ENCODE measurements at places on chromosomes 6 and 20.

- no peak for DNase-seq
These were observed 63.3 kb downstream of the GNAS-AS1 start for GRCh38 chr20:58787211-58788005.

GRCh38 chr6:170038251-170038650 lies 252.6 kb downstream of the DLL1 start:
- no peak for DNase-seq

- no peak for DNase-seq
These were observed 147.4 kb downstream of the HDGFL1 start for GRCh38 chr6:22716721-22717120.

- DNase-seq = no peak
These were observed 307 bp downstream of the RANBP9 start for GRCh38 chr6:13711324-13711732.

DNA sequence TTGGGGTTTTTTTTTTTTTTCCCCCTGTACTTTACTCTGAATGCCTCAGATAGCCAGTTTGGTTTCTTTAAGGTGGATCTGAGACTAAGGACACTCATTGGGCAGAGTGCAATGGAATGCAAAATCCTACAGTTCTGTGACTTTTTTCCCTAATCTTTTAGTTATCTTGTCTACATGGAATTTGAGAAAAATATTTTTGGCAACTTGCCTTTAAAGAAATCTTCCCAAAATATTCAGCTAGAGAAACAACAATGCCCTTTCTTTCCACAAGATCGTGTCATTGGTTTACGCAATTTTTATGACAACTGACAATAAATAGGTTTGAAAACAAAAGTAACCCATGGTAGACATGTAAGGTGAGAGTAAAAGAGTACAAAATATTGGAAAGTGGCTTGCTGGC lies 171.7 kb upstream of the LAMP5 start:
- no peak for DNase-seq

- DNase-seq = no peak
These were observed 201.2 kb upstream of the SHLD1 start for GRCh38 chr20:5548902-5549599.

- no peak for DNase-seq
These were observed 70.6 kb upstream of the EYA4 start for GRCh38 chr6:133170602-133171001.

- DNase-seq = no peak
These were observed 458.8 kb downstream of the TFAP2B start for GRCh38 chr6:51277474-51277873.

DNA sequence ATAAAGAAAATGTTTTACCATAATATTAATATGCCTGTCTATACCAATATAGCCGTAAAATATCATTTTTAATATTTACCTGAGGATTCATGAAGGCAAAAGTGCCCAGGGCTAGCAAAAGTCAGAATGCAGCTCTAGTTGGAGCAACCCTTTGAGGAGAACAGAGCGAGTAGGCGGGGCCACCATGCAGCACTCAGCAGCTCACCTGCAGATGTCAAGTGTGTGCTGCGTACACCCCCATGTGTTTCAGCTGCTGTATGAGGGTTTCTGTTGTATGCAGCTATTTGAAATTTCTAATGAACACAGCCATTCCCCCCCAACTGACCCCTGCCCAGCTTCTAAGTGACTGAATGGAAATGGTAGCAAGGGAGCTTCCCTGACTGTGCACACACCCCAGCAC lies 508.0 kb downstream of the QKI start:
- no peak for DNase-seq

DNA sequence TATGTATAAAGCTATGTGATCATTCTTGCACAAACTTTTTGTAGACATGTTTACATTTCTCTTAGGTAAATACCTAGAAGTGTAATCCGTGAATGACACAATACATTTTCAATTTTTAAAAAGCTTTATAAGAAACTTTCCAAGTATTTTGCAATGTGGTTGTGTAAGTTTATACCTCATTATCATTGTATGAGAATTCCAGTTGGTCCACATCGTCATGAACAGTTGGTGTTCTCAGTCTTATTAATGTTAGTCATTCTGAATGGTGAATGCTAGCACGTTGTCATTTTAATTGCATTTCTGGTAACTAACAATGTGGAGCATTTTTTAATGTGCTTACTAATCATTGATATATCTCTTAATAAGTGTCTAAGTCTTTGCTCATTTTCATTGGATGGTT lies 116.5 kb upstream of the F13A1 start:
- DNase-seq = no peak

DNA sequence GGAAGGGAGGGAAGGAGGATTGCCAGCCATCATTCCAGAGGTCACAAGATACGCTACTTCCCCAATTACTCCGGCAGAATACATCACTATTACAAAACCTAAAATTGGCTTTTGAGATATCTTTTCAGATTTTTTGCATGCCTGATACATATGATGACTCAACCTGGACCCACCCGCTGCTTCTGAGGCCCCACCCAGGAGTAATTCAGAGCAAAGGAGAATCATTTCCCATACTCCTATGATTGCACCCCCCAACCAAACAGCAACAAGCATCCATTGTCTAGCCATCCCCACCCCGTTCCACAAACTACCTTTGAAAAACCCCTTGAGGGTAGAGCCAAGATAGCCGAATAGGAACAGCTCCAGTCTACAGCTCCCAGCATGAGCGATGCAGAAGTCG lies 163.5 kb upstream of the GJE1 start:
- no peak for DNase-seq

DNA sequence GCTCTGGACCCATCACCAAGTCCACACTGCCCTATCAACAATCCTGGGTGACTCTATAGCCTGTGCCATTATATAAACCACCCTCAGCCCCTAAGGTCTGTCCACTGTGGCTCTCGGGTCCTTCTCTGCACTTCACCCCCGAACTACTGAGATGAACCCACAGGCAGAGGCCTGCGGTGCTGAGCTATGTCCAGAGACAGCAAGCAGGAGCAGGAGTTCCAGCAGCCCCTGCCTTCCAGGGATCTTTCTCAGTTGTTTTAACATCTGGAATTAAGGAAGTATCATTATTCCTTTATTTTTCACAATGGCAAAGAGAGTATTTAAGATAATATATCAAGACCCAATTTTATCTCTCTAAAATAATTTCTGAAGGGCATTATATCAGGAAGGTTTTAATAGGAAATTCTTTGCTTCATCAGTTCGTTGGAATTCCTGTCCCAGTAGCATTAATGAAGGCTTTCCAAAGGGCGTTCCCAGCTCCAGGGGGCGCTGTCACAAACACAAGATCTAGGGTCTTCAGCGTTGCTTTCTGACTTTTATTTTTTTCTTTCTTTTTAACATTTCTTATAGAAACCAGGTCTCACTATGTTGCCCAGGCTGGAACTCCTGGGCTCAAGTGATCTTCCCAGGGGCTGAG lies 27.3 kb downstream of the RRBP1 start:
- DNase-seq = no peak

- no peak for DNase-seq
These were observed 76.8 kb upstream of the DUSP22 start for GRCh38 chr6:215335-216034.

DNA sequence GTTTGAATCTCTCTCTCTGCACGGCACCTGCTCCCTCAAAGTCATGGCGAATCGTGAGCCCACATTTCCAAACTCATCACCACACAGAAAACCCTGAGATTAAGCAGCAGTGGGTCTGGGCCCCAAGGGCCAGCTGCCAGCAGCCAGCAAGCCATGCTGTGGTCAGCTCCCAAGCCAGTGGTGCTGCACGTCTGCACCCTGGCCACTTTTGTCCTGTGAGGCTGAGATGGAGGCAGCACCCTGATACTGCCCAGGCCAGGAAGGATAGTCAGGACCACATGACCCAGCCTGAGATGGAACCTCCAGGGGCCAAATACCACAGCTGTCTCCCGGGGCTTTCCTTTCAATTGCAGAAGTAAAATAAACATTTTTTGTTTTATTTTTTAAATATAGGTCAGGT lies 93.9 kb downstream of the PRND start:
- peak; percentile 25 for DNase-seq

- DNase-seq = no peak
These were observed 238.5 kb downstream of the GMPR start for GRCh38 chr6:16476861-16477260.

GRCh38 chr20:47220161-47220582 lies 136.3 kb downstream of the ZMYND8 start:
- peak; percentile 35 for DNase-seq

- no peak for DNase-seq
These were observed 32.6 kb downstream of the FBXO5 start for GRCh38 chr6:152950240-152950639.

- peak; percentile 19 for DNase-seq
These were observed 37.5 kb upstream of the IER3 start for GRCh38 chr6:30781743-30782424.

- no peak for DNase-seq
These were observed 3.1 kb downstream of the NOL4L start for GRCh38 chr20:32581839-32582658.

DNA sequence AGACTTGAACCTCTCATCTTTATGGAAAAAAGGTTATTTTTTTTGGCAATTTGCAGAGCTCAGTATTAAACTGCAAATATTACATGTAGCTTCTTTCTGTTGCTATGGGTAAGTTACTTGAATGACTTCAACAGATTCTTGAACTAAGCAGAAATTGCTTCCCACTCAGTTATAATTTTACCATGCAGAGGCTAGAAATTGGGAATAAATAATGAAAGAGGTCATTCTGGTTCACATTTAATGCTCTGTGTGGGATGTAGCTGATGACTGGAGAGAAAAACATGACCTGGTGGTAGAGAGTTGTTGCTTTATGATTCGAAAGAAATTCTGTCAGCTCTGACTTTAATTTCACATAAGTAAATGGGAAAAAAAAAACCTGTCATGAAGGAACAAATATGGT lies 16.8 kb upstream of the ADGB start:
- no peak for DNase-seq

GRCh38 chr20:16599257-16599656 lies 26.0 kb upstream of the KIF16B start:
- no peak for DNase-seq

DNA sequence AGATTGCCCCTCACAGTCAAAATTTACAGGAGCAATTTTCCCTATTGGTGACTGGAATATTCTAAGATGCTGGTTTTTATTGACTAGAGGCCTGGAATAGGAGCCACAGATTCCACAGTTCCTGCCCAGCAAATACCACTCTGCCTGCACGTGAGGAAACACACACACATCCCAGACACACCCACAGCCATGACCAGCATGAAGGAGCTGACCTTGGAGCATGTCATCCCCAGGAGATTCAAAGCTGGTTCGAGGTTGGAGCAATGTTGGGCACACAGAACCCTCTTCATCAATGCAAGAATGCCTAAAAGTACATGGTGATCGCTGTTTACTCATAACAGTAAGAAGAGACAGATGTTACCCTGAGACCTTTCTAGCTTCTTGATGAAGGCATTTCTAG lies 244.6 kb upstream of the FOXQ1 start:
- no peak for DNase-seq

- DNase-seq = no peak
These were observed 175.0 kb downstream of the CARMIL1 start for GRCh38 chr6:25454136-25454535.

- DNase-seq = no peak
These were observed 3.4 kb downstream of the TEAD3 start for GRCh38 chr6:35493307-35493983.

- no peak for DNase-seq
These were observed 78.1 kb upstream of the TRAF3IP2 start for GRCh38 chr6:111683749-111684267.

- DNase-seq = no peak
These were observed 406.9 kb upstream of the MAP3K7 start for GRCh38 chr6:90993770-90994169.

DNA sequence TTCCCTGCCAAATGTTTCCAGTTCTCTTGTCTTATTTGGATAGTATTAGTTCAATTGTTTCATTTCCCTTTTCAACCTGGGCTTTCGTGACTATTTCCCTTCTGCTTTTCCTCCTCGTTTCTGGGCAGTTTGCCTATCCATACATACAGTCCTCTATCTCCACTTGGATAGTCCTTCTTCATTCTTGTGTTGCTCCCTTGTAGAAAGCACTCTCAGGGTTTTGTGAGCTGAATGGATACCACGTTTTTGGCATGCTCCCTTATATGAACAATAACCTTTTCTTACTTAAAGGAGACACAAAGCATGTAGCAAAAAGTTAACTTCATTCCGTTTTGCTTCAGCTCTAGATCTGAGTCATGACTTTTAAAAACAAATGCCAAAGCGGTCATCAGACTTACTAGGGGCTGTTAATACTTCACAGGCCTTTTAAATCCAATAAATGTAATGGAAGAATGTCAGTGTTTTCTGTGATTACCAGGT lies 16.6 kb downstream of the CRYBG1 start:
- no peak for DNase-seq

DNA sequence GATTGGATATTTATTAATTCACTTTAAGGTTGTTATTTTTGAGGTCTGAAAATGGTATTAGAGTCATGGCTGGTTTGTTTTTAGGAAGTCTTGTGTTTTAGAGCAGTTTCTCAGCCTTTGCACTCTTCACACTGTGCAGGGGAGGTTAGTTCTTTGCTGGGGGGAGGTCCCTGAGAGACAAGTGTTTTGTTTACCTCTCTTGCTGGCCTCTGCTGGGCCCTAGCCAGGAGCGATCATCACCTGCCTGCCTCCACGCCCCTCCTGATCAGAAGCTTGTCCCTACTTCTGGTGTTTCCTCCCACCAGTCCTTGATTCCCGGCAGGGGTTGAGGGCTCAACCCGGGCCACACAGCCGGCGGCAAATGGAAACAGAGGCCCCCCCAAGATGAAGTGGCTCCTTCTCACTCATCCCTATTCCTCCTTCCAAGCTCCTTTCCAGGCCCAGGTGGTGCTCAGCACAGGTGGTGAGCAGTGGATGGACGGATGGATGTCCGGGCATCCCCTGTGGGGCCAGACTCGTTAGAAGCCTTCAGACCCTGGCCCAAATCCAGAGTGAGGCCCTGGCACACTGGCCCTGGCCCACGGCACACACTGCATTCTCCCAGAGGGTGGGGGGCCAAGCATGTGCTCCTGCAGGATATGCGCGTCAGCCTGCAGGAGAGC lies 51.3 kb downstream of the GRM4 start:
- DNase-seq = no peak
